ENCODE measurements at places on chromosomes 3 and 15. TPM values are rescaled to one million over a fixed set of nuclear protein-coding genes. Genes with fewer than 3 reads are reported as not detected.

DNA sequence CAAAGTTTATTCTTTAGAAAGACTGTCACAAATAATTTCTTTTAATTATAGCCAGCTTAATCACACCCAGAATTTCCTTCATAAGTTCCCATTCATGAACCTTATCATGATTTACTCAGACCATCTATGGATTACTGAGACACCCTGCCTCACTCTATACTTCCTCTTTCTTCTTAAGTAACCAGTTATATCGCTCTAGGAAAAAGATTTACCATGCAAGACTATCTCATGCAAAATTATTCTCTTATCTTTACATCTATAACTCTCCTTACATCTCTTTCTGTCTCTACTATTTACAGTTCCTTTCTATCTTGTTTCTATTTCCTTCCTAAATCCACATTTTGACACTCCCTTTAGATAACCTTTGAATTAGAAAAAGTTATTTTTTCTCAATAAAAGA is 316.8 kb downstream of the POLQ start:
- DNase-seq, result no peak

DNA sequence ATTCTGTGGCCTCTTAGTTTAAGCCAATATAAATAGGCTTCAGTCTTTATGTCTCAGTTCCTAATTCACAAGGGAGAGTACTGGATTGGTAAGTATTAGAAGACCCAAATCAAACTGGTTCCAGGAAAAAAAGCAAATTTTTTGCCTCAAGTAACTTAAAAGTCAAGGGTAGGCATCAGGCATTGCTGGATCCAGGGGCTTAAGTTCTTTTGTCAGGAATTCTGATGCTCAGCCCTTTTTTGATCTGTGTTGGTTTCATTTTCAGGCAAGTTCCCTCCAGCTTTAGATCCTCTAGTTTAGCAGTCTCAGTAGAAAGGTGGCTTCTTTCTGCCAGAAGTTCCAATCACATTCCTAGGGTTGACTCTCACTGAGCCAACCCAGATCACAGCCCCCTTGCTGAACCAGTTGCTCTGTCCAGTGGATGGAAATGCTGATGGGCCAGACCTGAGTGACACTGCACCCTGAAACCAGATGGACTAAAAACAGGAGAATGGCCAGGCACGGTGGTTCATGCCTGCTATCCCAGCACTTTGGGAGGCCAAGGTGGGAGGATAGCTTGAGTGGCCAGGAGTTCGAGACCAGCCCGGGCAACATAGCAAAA is 253.5 kb downstream of the SHQ1 start:
- no peak for DNase-seq

DNA sequence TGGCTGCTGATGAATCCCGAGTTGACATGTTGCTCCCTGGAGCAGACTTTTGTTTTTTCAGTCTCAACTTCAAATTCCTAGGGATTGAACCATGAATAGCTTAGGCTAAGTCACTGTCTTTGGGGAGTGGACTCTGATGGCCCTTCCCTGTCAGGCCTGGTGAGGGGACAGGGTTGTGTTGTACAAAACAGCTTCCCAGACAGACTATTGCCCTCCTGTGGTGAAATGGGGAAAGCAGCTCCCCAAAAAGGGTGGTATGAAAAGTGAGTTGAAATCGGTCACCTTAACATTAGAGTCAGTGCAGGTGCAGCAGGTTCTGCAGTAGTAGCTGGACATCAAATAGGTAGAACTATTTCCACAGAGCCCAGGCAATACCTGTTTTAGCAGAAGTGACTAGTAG is 775.6 kb downstream of the ROBO2 start:
- DNase-seq, result no peak

DNA sequence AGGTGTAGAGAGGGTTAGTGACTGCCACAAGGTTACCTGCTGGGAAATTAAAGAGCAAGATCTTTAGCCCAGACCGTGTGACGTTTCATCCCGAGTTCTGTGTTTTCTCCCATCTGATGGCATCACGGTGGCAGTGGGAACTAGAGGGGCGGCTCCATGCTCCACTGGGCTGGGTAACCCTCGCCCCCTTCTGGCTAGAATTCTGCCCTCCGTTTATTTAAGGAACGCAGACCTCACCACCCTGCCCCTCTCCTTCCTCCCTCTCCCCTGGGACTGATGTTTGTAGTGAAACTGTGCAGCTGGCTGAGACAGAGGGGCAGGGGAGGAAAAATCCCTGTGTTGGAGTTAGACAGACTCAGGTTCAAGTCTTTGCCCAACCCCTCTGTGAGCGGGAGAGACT is 65.6 kb downstream of the ITGA11 start:
- DNase-seq, result no peak

GRCh38 chr3:191345334-191345733 is 15.0 kb upstream of the UTS2B start:
- DNase-seq, result no peak

DNA sequence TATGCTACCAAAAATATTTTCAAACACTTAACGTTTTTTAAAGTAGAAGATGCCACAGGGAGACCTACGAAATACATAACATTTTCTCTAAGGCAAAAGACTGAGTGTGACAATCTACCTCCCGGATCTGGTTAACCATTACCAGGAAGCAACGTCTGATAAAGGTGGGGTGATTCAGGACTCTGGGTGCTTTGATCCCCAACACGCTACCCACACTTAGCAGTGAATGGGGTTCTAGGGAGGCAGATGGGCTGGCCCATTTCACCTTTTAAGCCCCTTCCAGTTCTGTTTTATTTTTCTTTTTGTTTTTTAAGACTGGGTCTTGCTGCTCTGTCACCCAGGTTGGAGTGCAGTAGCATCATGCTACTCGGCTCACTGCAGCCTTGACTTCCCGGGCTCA is 39.5 kb downstream of the EIF4E3 start:
- DNase-seq, result no peak

DNA sequence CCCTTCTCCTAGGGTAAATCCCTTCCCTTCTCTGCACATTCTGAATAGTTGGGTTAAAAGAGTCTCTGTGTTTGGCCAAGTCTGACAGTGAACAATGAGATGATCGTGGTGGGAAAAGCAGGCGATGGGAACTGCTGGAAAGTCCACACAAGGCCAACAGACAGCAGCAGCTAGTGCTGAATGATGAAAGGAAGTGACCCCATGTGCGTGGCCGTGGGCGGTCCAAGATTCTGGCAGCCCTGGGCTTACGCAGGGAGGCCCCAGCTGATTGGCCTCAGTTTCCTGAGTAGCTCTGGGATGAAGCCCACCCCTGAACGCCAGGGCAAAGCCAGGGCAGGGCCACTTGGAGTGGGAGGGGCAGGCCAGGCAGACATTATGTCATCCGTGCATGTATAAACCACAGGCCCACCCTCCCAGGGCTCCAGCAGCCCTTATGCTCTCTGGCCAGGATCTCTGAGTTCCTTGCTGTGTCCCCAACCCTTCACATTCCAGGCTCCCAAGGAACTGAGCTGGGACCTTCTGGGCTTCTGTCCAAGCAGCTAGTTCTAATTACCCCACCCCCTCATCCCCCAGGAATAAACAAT is 57.8 kb downstream of the CDC25A start:
- DNase-seq, result peak; percentile 67

- peak; percentile 1 for DNase-seq
These were observed 3.2 kb upstream of the SIN3A start for GRCh38 chr15:75454471-75455378.

DNA sequence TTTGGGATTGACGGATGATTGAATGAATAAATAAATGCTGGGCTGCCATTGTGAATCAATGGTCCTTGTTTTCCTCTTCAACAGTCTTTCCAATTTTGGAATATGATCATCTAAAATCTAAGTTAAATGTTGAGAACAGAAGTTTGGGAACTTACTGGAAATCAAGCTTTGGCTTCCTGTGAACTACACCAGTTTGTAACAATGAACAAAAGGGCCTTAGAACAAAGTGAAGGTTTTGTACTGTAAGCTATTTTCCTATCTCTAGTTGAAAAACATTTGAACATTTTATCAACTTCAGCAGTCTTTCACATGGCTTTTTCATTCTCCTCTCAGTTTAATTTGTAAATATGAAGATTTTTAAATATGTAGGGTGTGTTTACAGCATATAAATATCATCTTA is 66.3 kb downstream of the RUBCN start:
- DNase-seq, result no peak

DNA sequence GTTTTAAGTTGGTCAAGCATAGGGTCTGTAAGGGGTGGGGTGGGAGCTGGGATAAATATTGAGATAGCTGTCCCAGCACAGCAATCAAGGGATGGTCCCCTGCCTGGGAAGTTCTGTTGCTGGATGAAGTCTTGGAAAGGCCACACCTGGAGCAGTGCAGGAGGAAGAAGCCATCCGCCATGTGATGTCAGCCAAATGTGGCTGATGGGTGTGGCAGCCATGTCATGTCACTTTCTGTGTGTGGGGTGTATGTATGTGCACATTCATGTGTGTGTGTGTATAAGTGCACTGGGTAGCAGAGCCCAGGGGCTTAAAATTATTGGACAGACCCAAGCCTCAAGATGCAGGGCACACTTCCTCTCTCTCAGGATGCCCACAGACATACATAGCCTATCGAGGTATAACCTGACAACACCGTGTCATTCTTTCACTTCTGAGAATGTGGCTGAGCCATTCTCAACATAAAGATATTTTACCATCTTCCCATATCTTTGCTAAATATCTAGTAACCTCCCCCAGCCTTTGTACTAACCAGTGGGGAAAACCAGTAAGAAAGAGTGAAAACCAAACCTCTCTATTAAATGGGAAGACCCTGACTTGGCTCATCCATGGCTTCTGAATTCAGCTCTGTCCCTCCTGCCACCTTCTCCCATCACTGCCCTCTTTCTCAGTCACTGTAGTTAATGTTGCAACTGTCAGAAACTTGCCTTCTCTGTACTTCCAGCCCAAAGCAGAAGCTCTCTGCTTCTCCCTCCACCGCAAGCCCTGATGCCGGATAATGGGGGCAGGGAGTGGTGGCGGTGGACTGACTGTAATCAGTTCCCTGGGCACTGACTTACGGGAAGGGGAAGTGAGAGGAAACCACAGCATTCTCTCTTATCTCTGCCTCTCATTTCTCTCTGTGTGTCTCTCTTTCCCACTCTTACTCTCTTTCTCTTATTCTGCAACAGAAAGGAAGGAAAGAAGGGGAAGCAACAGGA is 11.2 kb downstream of the TNFSF10 start:
- DNase-seq, result no peak

DNA sequence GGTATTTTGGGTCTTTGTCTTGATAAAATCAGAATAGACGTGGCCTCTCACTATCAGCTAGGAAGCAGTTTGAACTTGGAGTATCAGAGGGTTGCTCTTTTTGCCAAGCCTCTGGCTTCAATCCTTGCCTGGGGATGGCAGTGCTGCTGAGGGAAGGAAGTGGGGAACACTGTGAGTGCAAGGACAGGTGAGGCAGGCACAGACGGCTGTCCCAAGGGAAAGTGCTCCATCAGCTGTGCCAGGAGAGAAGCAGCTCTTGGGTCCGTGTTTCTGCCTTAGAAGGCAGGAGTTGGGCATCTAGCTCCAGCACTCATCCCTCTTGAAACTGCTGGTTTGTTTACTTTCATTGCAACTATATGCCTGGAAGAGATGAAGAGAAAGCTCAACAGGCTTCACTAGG is 33.2 kb downstream of the PML start:
- no peak for DNase-seq

The CAND2 gene
- 10.8 TPM for polyA plus RNA-seq

The PP2D1 gene
- not detected for polyA plus RNA-seq

The LRRIQ4 gene
- not detected for polyA plus RNA-seq

The TIMP4 gene
- 25.1 TPM for polyA plus RNA-seq
